ENCODE measurements at places on chromosomes 4 and X.

DNA sequence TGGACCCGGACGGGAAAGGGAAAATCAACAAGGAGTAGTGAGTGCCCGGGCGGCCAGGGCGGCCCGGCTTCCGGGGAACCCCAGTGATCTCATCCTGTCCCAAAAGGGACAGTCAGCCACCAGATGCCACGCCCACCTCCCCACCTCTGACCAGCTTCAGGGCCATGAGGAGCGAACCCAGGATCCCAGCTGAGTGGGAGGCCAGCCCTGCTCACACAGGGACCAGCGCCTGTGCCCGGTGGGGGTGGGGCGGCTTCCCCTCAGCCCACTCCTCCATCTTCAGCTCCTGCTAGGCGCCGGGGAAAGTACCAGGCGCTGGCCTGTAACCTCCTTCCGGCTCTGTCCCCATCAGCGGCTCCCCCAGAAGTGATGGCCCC is 6.2 kb downstream of the MYL5 start:
- no peak for DNase-seq

GRCh38 chrX:8721536-8721935 is 10.4 kb downstream of the ANOS1 start:
- DNase-seq, result no peak

GRCh38 chr4:21946858-21947257 is 1.7 kb downstream of the KCNIP4 start:
- no peak for DNase-seq

GRCh38 chrX:132493095-132493494 is 4.3 kb upstream of the MBNL3 start:
- no peak for DNase-seq

DNA sequence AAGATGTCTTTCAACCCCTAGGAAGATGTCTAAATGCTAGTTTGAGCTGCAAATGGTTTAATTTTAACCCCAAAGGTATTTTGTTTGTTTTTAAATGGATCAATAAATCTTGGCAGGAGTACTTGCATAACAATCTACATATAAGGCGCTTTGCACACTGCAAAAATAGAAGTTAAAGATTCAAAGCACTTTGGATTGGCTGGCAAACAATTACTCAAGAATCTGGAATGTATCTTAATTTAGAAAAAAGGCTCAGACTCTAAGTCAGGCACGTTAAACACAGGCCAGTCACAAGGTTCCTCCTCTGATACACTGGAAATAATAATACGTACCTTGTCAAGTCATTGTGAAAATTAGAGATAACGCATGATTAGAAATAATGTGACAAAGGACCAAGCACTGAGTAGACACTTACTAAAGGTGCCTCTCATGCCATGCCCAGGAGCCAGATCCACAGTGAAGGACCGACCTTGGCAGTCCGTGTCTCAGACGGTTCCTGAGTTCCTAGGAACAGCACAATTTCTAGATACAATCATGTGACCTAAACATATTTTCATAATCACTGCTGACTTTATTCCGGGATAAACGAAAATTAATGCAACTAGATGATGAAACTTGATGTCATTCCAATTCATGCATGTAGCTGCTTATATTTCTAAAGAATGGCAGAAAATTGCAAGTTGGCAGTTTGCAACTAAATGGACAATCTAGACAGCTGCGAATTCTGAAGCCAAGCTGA is 49.6 kb downstream of the PROM1 start:
- DNase-seq, result no peak

GRCh38 chrX:54116391-54116790 is 66.7 kb downstream of the FAM120C start:
- DNase-seq, result no peak

- no peak for DNase-seq
These were observed 20.4 kb downstream of the LEF1 start for GRCh38 chr4:108148316-108148715.

DNA sequence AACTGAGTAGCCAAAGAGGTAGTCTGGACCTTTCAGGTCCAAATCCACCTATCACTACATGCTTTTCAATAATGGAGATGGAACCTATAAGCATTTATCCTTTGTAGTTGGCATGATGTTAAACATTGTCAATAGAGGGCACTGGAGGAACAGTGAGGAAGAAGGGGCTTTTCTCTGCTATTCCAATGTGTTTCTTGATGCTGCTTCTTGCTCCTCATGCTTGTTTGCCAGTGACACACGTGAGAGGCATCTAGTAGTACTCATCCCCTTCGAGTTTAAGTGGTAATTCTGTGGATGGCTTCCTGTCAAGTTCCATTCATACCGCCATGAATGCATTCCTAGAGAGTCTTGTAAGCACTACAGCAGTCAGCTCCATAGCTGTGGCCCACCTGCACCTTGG is 84.0 kb downstream of the NAA11 start:
- no peak for DNase-seq

DNA sequence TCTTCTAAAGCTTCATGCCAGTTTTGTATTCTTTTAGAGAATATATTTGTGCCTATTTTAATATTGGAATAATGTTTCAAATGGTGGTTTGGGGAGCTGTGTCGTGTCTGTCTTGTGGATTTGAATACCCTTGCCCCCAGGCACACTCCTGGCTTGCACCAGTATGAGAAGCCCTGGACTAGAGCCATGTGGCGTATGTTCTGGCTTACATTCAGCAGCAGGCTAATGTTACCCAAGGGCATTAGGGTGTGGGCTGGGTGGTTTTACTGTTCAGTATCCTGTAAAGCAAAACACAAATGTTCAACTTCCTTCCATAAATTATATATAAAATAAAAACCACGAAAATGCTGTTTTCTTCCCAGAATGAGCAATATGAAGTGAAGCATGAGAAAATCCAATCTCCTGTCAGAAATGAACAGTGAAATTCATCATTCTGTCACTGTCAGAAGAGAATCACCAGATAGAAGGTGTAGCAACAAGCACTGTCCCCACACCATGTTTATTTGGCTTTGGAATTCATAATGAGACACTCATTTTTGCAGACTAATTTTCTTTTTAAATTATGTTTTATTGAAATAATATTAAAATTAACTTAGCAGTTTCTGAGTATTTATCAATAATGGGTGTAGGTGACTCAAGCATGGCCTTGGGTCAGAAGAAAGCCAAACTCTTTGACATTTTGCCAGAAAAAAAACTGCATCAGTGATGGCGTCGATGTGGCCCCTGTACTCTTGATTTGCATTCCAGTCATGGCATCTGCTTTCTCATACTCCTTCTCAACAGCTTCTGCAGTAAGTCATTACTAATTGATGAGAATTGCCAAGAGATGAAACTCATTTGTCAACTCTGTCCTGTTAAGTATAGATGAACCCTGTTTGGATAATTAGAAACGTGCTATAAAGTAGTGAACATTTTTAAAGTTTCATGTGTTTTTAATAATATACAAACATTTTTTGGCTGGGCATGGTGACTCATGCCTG is 43.8 kb downstream of the WWC2 start:
- DNase-seq, result no peak

- DNase-seq, result peak; percentile 82
These were observed 130.5 kb downstream of the CPEB2 start for GRCh38 chr4:15132739-15133138.

DNA sequence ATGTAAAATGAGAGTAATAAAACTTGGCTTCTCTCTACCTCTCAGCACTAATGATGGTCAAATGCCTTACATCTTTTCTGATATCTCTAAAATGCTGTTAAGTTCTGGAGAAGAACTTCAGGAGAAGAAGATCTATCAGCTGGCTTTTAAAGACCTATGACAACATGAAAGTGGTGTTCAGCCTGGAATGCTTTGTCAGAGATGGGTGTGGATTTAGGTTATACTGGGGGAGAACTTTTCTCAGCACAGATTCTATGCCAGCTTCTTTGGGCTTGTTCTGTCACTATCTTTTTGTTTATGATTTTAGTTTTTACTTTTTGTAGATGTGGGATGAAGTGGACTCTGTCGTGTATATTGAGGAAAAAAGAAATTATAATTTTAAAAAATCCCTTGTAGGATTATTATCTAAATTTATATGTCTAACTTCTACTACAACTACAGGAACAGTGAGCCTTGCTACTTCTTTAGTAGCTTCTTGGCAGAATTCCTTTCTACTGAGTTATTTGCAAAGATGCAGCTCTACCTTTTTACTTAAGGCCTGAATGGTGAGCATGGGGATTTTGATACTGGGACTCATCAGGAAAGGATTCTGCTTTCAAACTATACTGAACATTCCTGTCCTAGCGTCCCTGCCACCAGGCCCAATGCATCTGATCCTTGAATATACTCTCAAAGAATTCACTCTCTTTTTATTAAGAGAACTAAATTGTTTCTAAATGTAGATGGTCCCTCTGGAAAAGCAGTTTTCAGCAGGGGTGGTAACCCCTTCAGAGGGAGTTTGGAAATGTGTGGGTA is 19.6 kb downstream of the CYP2U1 start:
- no peak for DNase-seq

DNA sequence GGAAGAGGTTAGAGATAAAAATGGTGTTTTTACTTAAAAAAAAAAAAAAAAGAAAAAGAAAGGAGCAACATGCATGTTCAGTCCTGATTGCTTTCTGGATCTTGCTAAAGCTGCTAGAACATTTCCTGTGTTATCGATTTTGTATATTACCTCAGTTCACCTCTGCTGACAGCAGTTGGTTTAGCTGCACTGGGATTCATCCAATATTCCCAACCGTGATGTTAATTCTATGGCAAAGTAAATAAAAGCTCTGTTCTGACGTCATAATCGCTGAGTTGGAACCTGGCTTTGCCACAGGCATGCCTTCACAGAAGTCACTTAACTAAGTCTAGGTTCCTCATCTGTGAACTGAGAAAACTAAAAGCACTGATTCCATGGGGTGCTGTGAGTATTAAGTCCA is 90.7 kb upstream of the SORBS2 start:
- DNase-seq, result no peak

- DNase-seq, result no peak
These were observed at the start of gene GPR101 for GRCh38 chrX:137033774-137034507. Gene GPR101, minus strand, starts transcription at chrX:137033995. Its CDS starts 2,321 bp downstream, at chrX:137031674.

DNA sequence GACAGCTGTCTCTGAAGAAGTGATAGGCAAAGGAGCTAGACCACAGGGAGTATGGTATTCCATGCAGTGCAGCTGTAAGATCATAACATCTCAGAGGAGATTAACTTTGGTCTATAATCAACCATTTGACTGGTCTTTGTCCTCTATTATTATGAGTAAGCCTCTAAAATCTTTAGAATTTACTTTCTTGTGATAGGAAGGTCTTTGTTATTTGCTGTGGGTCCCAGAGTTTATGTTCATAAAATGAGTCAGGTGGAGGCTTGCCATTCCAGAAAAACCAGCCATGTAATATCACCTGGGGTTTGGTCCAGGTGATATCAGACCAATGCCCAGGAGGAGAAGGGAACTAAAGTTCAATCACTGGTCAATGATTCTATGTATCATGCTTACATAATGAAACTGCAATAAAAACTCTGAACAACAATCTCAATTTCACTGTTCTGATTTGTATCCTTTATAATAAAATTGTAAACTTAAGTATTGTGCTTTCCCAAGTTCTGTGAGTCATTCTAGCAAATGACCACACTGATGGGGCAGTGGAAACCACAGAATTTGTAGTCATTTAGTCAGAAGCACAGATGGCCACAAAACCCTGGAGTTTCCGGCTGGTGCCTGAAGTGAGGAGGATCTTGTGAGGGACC is 239.6 kb upstream of the TRAM1L1 start:
- DNase-seq, result no peak

DNA sequence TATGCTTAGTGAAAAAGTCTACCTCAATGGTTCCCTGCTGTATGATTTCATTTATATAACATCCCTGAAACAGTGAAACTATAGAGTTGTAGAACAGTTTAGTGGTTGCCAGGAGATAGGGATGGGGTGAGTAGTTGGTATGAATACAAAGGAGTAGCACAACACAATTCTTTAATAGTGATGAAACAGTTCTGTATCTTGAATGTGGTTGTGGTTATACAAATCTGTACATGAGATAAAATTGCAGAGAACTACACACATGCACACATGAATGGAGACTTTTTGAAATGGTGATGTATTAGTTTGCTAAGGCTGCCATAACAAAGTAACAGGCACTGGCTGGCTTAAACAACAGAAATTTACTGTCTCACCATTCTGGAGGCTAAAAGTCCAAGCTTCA is 677.1 kb downstream of the ADGRL3 start:
- DNase-seq, result no peak

DNA sequence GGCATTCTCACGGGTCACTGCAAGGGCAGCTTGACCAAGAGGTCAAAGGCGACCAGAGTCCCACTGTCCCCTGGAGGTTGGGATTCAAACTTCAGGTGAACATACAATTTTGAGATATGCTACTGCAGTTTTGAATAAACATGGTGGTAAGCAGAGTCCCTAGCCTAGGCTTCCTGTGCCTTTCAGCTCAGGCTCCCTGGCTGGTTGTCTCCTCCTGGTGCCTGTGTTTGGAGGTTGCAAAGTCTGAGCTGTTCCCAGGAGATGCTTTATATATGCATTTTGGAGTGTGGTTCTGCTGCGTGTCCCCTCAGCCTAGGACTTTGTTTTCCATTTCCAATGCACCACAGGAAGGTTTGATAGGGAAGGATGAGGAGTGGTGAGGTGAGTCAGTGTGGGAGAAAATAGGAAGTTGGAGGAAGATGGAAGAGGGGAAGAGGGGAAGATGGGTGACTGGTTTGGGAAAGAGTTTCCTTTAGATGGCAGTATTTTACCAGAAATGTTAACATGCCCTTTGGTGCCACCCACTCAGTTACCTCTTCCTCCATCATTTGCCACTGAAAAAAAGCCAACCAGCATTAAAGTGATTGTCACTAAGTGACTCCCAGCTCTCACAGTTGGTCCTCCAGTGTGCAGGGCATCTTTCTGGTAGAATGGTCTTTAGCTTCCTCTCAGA is 211.7 kb upstream of the AGTR2 start:
- peak; percentile 34 for DNase-seq

GRCh38 chr4:171896426-171896825 is 83.2 kb downstream of the GALNTL6 start:
- DNase-seq, result no peak

GRCh38 chr4:74886484-74886883 is 46.4 kb upstream of the PARM1 start:
- DNase-seq, result no peak

DNA sequence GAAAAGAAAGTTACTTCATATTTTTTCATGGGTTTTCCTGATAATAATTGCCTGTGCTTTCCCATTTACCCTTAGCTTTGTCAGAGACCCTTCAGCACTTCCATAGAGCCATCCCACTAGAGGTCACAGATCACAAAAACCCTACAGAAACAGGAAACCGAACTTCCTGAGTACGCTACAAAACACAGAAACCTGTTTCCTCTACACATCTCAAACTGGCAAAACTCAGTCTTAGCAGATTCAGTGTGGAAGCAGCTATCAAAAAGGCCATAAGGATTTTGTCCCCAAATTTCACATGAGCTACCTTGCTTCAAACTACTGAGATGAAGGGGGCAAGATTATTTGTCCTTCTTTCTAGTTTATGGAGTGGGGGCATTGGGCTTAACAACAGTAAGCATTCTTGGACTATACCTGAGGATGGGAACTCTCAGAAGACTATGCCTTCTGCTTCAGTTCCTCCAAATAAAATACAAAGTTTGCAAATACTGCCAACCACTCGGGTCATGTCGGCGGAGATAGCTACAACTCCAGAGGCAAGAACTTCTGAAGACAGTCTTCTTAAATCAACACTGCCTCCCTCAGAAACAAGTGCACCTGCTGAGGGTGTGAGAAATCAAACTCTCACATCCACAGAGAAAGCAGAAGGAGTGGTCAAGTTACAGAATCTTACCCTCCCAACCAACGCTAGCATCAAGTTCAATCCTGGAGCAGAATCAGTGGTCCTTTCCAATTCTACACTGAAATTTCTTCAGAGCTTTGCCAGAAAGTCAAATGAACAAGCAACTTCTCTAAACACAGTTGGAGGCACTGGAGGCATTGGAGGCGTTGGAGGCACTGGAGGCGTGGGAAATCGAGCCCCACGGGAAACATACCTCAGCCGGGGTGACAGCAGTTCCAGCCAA is at the start of gene MMRN1:
Gene MMRN1, plus strand, starts transcription at position 206 of the 902 bp plus-strand sequence. Its CDS starts 118 bp downstream, at position 324.
- no peak for DNase-seq

Measured in midbrain (tissue), 1 donor.